Nephron progenitor cell (in vitro differentiated cells): ENCODE measurements at places on chromosomes 3 and 15.

- DNase-seq: no peak
These were observed 232.8 kb upstream of the BHLHE40 start for GRCh38 chr3:4746241-4746958.

DNA sequence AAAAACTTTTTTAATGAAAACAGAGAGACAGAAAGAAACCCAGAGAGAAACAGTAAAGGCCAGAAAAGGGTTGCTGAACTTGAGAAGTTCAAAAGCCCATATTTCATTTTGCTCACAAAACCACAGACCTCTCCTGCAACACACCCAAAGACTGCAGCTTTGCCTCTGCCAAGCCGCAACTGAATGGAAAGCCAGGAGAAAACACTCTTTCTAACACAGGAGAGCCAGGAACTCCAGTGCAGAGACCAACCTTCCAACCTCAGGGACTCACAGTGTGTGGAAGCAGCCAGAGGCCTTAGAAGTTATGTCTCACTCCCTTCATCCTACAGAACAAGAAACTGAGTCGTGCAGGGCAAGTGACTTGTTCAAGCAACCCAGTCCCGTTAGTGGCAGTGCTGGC is 163.1 kb upstream of the HES1 start:
- DNase-seq: no peak

DNA sequence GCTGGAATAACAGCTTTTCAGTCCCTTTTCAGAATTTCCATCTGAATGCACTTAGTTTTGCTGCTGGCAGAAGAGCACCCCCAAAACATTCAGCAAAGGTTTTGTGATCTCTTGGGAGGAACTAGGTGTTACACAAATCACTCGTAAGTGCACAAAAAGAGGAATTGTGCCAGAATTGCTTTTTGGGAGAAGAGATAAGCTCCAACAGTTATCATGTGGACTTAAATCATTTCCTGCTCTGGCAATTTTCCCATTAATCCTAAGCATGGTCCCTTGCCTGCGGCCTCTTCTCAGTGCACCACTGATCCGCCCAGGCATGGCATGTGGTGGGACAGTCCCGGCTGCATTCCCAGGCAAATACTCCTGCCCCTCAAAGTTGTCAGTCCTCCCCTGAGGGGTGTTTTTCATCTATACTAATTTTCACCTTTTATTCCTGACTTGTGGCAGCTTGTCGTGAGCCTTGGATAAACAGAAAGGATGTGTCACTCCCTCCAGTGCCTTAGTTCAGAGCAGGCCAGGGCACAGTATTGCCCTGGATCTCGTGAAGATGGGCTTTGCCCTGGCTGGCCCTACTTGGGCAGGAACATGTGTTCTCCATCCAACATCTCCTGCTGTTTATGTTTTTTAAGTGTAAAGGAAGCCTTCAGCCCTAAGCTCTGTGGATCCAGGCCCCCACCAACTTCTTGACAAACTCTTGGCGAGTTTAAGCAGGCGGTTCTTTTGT is 44.6 kb upstream of the VILL start:
- peak; percentile 12 for DNase-seq

- DNase-seq: peak; percentile 41
These were observed 86.0 kb downstream of the ECT2 start for GRCh38 chr3:172836390-172836997.

DNA sequence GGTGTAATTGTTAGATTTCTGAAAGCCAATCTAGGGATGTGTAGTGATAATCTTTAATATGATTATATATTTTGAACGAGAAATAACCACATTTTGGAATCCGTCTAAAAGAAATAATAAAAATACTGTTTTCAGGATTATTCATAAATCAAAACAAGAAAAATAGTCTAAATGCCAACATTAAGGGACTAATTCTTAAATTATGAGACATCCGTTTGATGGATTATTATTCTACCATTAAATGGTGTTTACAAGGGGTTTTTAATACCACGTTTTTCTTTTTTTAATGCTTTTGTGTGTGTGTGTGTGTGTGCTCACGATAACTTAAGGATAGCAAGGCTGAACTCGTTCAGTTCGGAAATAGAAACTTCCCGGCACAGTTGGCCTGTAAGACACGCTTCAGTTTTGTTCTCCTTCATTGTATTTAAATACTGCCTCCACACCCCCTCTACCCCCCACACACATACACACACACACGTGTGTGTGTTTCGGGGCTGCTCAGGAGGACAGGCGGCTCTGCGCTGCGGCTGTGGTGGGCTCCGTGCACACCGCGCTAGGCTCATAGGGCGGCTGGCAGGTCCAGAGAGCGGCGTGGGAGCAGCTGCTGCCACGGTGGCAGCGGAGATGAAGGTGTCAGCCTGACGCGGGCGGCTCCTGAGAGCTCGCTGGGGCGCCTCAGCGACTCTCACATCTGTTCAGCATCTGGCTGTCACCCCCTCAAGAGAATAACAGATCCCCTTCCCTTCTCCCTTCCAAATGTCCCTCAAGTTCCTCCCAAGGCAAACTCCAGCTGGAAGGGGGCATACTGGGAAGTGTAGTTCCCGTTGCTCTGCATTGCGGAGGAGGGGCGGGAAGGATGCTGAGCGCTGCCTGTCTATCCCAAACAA is 23.0 kb upstream of the ANP32A start:
- DNase-seq: peak; percentile 41

DNA sequence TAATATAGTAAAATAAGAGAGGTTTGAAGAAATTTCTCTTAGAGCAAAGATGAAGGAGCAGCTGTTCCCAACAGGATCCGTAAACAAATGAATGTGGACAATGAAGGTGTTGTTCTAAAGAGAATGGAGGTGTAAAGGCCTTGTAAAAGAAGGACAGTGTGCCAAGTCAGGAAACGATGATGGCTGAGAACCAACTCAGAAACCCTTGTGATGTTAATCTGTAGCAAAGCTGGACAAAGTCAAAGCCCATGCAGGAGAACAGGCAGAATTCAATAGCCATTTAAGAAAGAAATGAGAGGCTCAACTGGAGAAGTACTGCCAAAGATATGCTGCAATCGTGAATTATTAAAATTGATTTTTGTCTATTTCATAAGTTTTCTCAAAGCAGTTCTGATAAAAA is 192.2 kb downstream of the MBNL1 start:
- DNase-seq: no peak

DNA sequence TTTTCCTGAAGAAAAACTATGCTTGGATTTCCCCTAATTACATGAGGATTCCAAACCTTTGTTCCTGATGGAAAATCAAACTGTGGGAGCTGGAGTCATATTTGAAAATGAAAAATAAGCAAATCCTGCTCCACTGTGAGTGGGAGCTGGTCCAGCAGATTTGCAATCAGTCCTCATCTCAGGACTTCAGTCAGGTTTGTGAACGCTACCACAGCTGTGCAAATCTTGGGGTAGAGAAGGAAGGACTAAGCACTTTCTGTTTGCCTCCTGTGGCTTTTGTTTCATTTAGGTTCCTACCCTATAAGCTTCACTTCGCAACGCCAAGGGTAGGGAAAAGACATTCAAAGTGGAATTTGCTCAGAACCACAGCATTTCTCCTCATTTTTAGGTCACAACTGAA is 238.2 kb downstream of the TUSC7 start:
- no peak for DNase-seq

GRCh38 chr3:196985954-196986885 is 17.6 kb upstream of the PIGZ start:
- no peak for DNase-seq

DNA sequence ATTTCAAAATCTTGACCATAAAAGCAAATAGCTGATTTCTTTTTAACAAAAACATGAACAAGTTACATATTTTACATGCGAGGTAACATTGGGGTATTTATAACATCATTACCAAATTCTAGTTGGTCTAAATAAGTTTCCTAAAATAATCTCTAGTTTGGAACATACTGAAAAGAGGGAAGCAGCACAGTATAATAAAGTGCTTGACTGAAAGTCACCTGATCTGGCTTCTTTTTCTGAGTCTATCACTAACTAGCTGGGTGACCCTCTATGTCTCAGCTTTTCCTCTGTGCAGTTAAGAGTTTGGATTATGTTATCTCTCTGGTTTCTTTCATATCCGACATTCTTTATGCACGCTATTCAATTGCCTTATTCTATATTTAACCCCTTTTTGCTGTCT is 19.8 kb upstream of the CNTN4 start:
- no peak for DNase-seq

DNA sequence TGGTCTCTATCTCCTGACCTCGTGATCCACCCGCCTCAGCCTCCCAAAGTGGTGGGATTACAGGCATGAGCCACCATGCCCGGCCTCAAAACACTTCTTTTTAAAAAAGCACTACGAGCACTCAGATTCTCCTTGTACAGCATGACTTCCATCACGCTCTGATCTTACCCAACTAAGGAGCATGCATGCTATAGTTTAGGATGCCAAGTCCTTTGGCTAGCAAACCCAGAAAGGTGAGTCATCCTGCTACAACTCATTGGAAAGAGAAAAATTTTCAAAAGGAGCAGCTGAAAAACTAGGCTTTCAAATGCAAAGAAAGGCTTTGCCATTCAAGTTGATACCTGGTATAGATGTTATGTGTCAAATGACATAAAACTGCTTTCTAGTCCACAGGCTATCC is 70.3 kb upstream of the PRICKLE2 start:
- DNase-seq: no peak

- no peak for DNase-seq
These were observed 11.6 kb upstream of the HGD start for GRCh38 chr3:120693439-120694171.

DNA sequence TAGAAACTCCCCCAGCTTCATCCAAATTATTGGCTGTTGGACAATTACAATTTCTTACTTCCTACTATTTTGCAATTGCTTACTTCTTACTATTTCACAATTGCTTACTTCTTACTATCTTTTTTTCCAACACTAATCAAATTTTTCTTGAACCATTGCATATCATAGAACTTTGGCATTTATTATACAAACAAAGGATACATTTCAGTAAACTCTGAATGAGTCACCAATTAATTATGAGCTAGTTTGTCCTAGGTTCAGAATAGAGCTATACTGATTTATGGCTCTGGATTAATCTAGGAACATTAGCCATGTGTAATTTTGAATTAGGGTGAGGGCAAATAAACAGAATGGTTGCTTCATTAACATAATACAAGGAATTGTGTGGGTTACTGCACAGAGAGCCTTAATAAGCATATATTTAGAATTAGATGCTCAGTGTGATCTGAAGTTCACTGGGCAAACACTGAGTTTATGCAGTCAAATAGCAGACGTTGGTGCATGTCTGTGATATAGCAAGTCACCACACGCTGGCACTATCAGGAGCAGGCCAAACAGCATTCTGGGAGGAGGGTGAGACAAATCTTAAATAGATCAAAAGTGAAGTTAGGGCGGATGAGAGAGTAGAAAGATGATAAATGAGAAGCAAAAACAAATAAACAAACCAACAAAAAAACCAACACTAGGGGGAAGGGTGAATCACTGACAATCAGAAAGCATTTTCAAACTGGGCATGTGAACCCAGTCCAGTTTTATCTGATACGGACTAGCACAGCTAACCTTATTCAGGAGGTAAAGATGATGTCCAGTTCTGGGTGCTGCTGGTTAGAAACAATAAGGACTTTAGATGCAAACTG is 21.5 kb downstream of the GABRR3 start:
- no peak for DNase-seq

- DNase-seq: peak; percentile 55
These were observed 511.3 kb downstream of the OCA2 start for GRCh38 chr15:27587810-27588209.

GRCh38 chr3:3951501-3951900 is 152.3 kb downstream of the LRRN1 start:
- DNase-seq: no peak

DNA sequence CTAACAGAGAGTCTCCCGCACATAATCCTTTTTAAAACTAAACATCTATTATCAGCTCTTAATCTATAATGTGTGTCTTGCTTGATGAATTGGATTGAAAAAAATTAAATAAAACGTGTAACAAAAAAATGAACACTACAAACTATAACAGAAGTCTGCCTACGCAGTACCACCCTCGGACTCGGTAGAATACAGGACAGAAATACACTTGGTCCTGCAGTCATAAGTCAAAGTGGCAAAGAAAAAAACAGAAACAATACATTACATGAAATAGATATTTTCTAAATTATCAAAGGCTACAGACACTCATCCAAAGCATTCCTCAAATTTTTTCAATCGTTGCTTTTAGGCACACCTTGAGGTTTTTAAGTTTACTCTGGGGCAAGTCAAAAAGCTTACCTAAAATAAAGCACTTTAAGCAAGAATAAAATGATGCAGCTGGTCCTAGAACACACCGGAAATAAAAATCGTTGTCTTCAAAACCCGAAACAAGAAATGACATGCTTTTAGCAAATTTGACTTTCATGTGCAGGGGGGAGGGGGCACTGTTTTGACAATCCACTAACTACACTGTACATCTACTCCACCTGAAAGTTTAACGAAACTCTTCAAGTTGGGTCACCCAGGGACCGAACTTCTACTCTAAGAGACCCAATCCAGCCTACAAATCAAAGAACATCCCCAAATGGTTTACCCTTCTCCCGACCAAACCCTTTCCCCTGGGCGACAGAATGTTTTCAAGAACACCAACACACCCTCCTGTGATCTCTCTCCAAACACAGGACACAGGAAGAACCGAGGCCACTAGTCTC is 1.3 kb downstream of the ADAM10 start:
- no peak for DNase-seq

GRCh38 chr3:10702961-10703740 is 112.9 kb upstream of the SLC6A11 start:
- peak; percentile 83 for DNase-seq

DNA sequence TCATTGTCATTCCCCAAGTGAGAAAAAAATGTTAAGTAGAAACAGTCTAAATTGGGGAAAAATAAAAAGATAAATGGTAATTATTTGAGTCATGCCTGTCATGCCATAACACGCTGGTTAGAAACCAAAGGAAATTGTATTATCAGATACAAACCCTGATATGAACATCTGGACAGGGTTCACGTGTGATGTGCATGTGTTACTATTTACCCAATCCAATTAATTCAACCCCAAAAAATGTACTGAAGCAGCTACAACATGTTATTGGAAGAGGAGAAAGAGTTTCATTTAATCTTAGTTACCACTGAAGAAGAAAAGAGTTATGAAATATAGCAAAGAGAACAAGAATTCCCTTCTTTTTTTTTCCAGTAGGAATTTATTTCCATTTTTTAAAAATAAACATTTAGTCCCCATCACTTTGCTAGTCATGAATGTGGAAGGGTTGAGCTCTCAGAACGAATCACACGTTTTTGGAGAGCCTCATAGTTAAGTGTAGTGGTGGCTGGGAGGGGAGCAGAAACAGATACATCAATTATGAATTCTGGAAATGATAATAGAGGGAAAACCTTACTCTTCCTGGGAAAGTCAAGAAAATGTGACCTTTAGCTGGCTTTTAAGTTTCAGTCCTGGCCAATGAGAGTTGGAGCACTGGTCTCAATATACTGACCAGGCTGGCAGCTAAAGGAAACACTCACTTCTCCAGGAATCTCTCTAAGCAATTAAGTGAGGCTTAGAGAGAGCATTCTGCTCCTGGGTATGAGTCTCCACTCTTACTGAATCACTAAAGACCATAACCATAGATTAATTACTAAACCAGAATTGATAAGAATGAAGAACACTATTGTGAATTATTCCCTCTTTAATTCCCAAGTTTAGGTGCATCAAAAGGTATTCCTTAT is 796.5 kb downstream of the GRM7 start:
- no peak for DNase-seq
